ENCODE measurements at places on chromosomes 4 and X.

- no peak for DNase-seq
Observed at GRCh38 chr4:23986270-23986669, 96.4 kb upstream of the PPARGC1A start.

DNA sequence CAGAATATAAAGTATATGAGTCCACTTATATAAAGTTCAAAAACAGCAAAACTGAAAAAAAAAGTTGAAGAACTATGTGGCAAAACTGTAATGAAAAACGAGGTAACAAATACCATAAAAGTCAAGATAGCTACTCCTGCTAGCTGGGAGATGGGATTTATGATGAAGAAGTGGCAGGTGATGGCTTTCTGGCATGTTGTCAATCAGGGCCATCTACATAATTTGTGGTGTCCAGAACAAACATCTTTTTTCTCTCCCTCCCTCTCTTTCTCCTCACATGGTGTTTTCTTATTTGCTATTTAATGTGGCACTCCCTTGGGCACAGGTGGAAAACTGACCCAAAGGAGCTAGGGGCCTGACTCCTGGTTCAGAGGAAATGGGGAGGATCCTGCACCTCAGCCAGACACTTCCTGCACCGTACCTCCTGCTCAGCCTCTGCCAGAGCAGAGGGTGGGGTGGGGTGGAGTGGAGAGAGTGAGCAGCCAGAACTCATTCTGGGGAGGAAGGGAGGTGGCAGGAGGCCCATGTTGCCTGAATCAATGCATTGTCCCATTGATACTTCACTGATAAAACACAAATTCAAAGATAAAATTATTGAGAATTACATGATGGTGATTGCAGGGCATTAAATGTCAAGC is 5.3 kb upstream of the SAP30 start:
- DNase-seq, result no peak

DNA sequence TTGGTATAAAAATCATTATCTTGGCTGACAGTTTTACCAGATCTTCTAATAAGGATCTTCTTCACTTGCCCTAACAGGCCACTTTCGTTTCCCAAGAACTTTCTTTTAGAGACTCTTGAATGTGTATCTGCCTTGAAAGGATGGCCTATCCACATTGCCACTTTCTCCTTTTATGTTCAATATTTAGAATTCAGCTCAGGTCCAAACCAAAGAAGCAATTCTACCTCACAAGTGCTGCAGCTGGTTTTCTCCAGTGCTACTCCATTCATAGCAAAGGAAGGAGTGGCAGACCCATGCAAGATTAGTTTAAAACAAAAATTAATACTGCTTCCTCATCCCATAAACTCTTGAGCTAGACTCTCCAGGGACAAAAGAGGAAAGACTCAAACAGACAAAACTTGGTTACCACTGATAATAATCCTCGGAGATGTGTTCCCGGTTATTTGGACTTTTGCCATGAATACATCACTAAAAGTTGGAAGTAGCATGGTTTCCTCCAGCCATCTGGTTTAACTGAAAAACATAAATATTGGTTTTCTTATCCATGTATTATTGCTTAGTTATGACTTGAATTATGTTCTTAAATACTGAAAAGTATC is 401.8 kb downstream of the PABPC4L start:
- no peak for DNase-seq

- no peak for DNase-seq
Observed at GRCh38 chr4:850323-850945, 24.5 kb upstream of the CPLX1 start.

DNA sequence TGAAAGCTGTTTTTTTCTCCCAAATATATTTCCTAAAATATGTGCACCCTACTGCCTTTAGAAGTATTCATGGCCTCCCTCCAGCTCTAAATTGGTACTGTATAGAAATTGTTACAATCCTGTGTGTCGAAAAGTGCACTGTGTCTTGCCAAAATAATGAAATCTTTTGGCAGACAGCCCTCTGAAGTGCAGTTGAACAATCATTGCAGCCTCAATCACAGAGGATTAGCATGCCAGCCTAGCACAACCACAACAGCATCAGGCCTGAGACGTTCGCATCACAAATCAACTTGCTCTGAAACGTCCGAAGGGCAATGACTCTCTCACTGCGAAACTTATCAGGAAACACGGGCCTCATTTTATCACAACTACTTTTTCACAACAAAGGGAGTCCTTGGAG is 99.0 kb downstream of the ANOS1 start:
- DNase-seq, result peak; percentile 36

DNA sequence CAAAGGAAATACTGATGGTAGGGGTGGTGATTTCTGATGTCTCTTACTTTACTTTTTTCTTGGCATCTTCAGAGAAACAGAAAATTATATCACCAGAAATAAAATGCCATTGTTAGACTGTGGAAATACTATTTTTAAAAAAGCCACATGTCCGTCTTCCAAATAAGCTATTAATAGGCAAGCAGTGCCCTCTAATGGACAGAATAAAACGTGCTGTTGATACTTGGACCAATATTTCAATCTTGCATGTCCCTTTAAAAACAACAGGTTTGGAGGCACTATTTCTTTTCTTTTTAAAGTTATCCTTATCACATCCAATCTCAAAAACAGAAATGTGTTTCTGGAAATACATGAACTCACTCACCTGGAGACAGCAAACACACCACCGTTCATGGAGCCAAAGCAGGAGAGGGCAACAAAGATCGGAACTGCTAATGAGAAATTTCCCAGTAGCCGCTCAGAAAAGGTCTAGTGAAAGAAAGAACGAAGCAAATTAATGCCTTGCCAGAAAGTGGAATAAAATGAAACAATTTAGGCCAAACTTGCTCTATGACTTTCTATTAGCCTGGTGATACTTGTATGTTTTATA is 59.2 kb downstream of the SLC7A11 start:
- peak; percentile 60 for DNase-seq

GRCh38 chr4:93030670-93031069 is 726.9 kb downstream of the GRID2 start:
- no peak for DNase-seq

DNA sequence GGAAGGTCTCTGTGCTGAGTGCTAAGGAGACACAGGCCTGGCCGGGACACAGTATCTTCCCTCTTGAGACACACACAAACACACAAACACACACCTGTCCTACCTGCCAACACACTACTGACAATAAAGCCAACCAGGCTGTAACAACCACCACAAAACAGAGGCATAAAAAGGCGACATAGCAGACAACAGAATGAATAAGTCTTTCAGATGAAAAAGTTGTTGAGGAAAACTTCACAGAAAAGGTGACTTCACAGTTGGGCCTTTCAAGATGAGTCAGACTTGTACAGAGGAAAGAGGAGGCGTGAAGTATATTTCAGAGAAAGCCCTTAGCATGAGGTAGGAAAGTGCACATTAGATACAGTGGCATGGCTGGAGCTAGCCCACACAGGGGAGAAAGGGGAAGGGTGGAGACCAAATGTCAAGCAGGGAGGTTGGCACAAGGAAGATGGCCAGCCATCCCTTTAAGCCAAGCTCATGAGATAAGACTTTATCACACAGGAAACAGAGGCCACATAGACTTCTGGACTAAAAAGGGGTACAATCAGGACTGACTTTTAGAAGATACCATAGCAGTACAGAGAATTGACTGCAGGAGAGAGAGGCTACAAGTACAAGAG is 54.0 kb downstream of the SLC9A7 start:
- DNase-seq, result peak; percentile 78

DNA sequence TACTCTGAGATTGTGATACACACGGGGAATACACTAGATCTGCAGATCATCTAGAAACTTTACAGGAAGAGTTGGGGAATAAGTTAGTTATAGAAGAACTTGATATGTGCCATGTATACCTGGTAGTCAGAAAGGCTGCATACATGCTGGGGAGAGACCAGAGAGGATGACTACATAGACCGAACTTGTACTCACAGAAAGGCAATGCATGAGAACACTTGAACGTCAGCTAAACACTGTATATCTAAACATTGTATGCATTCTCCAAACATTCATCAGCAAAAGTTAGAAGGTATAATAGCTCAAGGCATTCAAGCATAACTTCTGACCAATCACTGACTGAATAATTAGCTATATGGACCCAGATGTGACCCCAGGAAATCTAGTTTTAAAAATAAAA is 78.0 kb upstream of the PDHA2 start:
- peak; percentile 21 for DNase-seq

- no peak for DNase-seq
Observed at GRCh38 chr4:173073939-173074500, 94.6 kb upstream of the GALNT7 start.

GRCh38 chr4:45663003-45663402 is 460.9 kb downstream of the GABRG1 start:
- DNase-seq, result peak; percentile 87

DNA sequence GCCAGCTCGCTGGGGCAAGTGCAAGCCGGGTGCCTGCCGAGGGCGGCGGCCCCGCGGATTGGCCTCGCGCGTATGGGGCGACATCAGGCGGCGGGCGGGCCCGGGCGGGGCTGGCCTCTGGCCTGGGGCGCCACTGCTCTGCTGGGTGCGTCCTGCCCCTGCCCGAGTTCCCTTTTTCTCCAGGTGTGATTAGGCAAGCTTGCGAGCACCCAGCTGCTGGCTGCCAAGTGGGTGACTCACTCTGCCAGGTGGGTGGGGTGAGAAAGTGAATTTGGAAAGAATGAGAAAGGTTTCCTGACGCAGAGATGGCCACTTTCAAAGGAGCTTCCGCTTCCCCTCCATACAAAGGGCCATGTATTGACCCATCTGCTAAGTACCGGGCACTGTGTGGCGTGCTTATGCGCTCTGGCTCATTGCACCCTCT is 32.5 kb downstream of the FGFBP1 start:
- no peak for DNase-seq

GRCh38 chrX:69093960-69094871 is 71.0 kb downstream of the PJA1 start:
- DNase-seq, result peak; percentile 71

GRCh38 chr4:2075987-2076907 is 17.1 kb downstream of the NAT8L start:
- DNase-seq, result no peak

DNA sequence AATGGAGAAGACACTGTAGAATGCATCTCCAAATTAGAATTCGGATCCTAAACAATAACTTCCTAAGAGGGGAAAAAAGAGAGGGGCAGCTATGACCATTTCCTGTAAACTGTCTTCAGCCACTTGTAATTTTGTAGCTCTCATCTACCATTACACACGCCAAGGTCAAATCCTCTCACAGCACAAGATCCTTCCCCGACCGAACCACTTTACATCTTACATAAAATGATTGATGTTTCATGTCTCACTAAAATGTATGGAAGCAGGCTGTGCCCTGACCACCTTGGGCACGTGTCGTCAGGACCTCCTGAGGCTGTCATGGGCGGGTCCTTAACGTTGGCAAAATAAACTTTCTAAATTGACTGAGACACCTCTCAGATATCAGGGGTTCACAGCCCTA is 24.1 kb upstream of the PBDC1 start:
- peak; percentile 39 for DNase-seq

DNA sequence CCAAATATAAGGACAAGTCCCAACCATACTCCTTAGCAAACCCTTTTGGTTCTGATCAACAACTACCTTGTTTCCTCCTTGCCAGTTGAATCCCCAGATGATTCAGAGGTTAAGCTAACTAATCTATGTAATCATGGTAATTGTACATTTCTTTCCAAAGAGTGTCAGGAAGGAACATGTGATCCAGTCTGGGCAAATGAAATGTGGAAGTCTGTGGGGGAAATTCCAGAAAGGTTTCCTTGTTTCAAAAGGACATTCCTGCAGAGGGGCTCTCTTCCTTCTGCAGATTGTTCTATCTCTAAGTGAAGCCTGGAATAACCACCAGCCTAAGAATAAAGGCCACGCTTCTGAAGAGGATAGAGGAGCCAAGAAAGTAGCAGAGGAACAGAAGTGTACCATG is 7.0 kb downstream of the PRSS12 start:
- no peak for DNase-seq

GRCh38 chr4:145014365-145014764 is 83.6 kb downstream of the ANAPC10 start:
- no peak for DNase-seq

DNA sequence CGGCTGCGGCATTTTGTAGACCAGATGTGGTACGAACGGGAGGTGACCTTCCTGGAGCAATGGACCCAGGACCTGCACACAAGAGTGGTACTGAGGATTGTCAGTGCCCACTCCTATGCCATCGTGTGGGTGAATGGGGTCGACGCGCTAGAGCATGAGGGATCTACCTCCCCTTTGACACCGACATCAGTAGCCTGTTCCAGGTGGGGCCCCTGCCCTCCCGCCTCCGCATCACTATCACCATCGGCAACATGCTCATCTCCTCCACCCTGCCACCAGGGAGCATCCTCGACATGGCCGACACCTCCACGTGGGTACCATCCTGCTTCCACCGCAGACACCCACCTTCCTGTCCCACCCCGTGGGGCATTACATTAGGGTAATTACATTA is 46.2 kb downstream of the SMARCA5 start:
- no peak for DNase-seq

DNA sequence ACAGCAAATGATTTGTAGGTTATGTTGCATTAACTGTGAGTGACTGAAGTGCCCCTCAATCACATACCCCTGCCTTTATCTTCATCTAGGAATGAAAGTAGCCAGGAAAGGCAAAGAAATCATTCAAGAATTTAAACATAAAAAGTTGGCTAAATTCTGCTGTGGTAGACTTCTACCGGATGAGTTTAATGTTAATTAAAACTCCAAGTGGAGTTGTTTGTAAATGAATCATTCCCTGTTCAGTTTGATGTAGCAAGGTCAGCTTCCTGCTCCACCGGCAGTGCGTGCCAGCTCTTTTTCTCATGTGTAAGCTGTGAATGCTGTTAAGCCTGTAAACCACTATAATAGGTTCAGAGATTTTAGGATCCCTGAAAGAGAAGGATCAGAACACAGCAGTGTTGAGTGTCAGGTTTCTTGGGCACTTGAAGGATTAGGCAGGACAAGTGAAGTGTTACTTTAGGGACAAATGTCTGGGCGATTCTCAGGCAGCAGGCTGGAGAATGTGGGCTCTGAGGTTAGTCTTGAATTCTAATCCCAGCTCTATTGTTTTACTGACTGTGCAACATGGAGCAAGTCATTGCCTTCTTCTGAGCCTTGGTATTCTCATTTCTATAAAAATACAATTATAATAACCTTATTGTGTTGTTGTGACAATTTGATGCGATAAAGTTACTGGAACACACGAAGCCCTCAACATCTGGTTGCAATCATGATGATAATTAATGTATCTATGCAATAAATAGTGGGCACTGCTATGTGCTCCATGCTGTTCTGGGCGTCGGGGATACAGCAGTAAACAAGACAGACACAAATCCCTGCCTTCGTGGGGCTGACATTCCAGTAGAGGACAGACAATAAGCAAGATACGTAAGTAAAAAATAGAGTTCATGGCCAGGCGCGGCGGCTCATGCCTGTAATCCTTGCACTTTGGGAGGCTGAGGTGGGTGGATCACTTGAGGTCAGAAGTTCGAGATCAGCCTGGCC is 112.0 kb downstream of the SHROOM3 start:
- peak; percentile 94 for DNase-seq

- peak; percentile 79 for DNase-seq
Observed at GRCh38 chr4:98566361-98567008, 91.9 kb downstream of the TSPAN5 start.

- peak; percentile 6 for DNase-seq
Observed at GRCh38 chr4:94208266-94208665, 601 bp downstream of the SMARCAD1 start.

All from fibroblast of lung (primary cell).